ENCODE measurements at places on chromosomes 16 and 17.
A peak's percentile ranks its signal among the peaks of the same experiment; 100 is the strongest.

DNA sequence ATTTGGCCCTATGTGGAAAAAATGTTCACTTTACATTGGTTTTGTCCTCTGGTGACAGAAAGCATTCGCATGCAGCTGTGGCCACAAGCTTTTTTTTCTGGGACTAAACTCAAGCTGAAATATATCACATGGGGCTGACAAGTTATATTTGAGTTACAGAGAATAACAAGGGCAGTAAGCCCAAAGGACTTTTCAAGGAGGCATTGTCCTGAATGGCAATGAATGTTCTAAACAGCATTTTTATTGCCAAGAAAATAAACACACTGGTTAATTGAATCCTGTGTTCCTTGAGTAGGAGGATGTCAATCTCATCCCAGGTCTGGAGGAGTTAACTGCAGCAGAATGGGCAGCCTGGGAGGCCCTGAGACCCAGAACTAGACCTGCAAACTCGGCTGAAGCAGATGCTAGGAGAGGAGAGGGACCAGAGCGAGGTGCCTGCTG is 114.5 kb downstream of the COPRS start:
- DNase-seq: peak; percentile 72

DNA sequence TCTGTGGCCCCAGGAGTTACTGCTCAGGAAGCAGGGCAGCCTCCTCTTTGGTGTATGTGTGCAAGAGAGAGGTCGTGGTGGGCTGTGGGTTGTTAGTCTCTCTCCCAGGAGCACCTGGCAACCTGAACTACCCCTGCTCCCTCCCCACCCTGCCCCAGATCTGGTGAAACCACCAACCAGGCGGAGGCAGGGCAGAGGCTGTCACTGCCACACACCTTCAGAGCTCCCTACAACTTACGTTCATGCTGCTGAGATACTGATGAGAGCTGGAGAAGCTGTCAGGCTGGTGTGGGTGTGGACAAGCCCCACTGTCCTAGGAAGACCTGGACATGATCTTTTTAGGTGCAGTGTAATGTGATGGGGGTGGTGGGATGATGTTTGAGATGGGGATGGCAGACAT is 24.3 kb downstream of the GOSR2 start:
- DNase-seq: no peak

DNA sequence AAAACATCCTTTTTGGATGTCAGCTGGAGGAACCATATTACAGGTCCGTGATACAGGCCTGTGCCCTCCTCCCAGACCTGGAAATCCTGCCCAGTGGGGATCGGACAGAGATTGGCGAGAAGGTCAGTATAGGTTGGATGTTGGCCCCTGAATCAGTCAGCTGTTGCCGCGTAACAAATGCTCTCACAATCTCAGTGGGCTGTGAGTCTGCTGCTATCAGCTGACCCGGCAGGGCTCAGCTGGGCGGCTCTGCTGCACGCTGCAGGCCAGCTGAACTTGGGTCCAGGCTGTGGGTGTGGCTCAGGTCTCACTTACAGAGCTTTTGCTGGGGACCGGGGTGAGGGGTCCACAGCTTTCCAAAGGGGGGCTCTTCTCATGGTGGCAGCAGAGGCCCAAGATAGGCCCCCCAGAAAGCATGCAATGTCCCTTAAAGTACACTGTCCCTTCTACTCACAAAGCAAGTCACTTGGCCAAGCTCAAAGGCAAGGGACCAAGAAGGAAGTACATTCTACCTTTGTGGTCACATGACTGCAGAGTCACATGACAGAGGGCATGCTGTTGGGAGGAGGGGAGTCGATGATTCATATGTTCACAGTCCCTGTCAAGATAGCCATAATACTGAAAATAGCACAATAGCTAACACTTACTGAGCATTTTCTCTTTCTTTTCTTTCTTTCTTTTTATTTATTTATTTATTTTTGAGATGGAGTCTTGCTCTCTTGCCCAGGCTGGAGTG is 134.2 kb downstream of the ABCC1 start:
- peak; percentile 24 for DNase-seq

DNA sequence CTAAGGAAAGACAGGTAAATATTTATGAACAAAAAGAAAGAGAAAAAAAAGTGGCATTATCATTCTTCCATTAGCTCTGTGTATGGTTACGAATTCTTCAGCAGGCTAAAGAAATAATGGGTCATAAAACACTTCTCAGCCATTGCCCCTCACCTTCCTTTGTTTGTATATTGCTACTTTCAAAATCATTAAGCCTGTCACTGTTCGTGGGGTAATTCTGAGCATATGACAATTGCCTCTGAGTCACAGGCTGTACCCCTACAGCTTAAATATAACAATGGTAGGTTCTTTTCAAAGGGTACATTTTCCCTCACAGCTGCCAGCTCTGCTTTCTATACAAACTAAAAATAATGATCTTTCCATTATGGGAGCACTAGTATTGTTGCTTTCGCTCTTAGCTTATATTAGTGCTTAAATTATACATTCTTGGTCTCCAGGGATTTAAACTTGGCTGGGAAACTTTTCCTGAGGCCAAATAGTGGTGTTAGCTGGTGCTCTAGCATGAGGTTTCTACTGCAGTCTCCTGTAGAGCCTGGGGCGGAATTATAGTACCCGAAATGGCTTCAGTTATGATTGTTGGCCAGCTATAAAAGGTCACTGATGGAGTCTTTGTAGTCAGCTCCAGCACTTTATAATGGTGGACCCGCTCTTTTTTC is 74.7 kb upstream of the CDH11 start:
- DNase-seq: no peak

- DNase-seq: no peak
These were observed 16.1 kb upstream of the GNA13 start for GRCh38 chr17:65072660-65073071.

DNA sequence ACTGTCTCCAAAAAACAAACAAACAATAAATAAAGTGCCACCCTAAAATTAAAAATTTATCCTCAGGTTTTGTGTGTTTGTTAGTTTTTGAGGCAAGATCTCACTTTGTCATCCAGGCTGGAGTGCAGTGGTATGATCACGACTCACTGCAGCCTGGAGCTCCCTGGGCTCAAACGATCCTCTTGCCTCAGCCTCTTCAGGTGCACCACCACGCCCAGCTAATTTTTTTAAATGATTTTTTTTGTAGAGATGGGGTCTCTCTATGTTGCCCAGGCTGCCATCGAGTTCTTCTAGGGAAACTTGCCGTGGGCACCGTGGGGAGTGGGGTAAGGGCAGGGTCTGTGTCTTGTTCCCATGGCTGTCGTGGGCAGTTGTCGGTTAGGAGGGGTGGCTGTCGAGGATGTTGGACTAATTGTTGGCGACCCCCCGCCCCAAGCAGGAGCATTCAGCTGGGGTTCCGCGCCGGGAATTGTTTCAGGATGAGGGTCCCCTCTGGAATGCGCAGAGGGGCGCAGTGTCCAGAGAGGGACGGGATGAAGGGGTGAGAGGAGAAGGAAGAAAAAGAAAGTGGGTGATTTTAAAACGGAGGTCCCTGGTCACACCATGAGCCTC is 1.1 kb upstream of the RNF213 start:
- no peak for DNase-seq

DNA sequence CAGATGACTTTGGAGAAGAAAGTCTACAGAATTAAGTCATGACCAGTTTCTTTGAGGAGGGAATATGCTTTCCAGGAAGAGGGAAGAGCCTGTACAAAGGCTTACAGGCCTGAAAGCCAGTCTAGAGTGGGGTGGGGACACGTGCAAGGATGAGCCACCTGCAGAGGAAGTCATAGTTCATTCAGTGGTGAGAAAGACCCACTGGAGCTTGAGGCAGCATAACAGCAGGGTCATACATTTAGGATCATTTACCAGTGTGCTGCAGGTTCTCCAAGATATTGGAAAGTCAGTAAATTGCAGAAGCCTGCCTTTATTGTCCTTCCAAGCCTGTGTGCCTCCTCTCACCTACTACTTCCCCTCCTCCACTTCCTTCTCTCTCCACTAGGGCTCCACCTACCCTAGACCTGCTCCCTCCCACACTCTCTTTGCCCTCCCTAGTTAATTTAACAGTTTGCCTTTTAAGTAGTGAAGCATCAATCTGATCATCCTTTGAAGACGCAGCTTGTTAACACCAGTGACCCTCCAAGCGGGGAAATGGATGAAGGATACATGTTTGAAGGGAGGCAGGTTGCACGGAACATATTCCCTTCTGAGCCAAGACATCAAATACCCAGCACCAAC is 40.2 kb downstream of the CDRT15 start:
- DNase-seq: no peak

- no peak for DNase-seq
These were observed 1.2 kb downstream of the NAGLU start for GRCh38 chr17:42537156-42537805.

- no peak for DNase-seq
These were observed 8.5 kb upstream of the JPH3 start for GRCh38 chr16:87593710-87594258.

- DNase-seq: no peak
These were observed 794 bp upstream of the CPNE7 start for GRCh38 chr16:89574681-89575246.

DNA sequence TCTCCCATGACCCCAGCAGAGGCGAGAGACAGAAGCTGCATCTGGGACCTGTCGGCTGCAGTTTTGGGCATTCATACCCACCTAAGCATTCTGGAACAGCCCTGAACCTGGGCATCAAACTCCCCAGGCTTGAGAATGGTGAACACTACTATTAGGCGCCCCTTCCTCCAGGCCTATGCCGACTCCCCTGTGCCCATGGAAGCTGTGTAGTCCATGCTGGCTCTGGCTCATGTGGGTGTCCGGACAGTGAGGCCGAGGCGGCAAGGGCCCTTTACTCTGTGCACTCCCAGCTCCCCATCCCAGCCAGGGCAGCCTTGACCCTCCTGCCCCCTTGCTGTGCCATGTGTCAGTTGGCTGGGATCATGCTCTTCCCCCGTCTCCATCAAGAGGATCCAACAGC is 89.0 kb upstream of the TOB1 start:
- DNase-seq: no peak

DNA sequence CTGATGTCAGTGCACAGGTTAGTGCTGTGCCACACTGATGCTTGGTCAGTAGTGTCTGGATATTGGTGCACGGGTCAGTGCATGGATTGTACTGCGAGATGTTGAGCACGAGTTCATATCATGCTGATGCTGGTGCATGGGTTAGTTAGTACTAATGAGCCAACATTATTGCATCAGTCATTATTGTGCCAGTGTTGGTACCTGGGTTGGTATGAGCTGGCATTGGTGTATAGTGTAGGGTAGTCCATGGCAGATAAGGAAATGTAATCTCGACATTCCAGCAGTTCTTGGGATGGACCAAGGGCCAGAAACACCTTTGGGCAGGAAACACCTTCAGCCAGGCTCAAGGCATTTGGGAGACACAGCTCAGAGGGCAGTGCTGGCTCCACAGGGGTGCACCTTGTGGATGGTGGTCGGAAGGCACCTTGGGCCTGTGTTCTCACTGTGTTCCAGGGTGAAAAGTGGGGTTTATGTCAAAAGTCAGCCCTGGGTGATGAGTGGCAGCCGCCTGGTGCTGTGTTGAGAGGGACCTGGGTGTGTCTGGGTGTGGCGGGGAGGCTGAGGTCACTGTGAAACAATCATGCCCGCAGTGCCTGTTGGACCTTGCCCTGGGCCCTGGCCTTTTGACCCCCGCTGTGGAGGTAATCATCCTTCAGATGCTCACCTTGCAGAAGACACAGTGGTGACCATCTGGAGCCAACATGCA is 100.7 kb upstream of the ZNF469 start:
- no peak for DNase-seq

GRCh38 chr17:41814195-41814594 is 1.4 kb downstream of the FKBP10 start:
- no peak for DNase-seq

DNA sequence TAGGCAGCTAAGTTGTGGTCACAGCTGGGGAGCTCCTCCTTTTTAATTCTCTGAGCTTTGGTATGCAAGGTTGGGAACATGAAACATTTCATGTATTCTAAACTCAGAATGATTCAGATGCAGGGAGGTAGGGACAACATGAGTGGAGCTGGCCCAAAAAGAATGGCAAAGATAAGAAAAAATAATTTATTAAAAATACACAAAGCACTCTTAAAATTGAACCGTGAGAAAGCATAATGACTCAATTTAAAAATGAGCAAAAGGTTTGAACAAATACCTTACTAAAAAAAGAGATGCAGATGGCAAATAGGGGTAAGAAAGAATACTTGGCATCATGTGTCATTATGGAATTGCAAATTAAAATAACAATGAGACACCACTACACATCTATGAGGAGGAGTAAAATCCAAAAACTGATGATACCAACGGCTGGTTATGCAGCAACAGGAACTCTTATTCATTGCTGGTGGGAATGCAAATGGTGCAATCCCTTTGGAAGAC is 175.6 kb upstream of the IRX3 start:
- no peak for DNase-seq

- DNase-seq: no peak
These were observed 26.1 kb downstream of the LRRC75A start for GRCh38 chr17:16465861-16466338.

- no peak for DNase-seq
These were observed 34.1 kb downstream of the CNTNAP4 start for GRCh38 chr16:76311260-76311659.

GRCh38 chr17:43169561-43170139 is 1.4 kb upstream of the NBR1 start:
- DNase-seq: peak; percentile 22

DNA sequence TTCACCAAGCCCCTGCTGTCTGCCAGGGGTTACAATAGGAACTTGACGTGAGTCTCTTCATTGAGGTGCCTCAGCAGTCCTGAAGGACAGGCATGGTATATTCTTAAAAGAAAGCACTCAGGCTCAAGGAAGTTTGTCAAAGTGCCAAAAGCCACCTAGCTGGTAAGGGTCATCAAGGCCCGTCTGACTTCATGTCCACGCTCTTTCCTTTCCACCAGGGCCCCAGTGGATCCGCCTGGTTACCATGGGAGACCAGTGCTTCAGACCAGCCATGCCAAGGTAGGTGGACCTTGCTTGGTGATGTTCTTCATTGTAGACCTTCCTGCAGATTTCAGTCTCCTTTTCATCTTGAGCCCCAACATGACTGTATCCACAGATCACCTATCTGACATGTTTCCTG is 27.6 kb upstream of the CCL1 start:
- DNase-seq: no peak

- DNase-seq: no peak
These were observed 9.6 kb downstream of the ITGAD start for GRCh38 chr16:31402687-31403086.

- peak; percentile 39 for DNase-seq
These were observed 10.1 kb upstream of the CA4 start for GRCh38 chr17:60139438-60140285.

DNA sequence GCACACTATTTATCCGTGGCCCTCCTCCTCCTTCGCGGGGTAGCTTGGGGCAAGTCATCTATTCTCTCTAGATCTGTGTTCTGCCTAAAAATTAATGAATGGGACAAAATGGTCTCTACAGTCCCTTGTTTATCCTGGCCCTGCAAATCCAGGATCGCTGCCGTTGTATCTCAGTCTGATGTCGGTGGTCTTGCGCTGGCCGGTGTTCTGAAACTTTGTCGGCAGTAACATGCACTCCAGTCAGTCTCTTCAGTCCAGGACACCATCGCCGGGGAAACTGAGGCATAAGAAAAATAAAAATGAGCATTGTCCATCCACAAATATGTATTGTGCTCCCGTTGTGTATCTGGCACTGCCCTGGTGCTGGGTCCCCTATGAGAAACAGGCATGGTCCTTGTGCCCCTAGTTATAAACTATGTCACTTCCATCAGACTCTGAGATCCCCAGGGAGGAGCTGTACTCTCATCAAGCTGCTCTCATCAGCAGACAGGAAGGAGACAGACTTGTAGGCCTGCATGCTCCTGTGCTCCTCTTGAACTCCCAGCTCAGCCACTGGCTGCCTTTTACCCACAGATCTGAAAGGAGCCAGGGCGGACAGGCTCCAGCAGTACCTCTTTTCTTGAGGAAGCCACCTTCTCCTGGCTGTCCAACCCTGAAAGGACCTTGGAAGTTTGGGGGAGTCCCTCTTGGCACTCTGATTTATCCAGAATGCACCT is 13.7 kb upstream of the CA4 start:
- no peak for DNase-seq

GRCh38 chr16:55703003-55704001 is 47.5 kb downstream of the SLC6A2 start:
- DNase-seq: peak; percentile 45
